Breast epithelium (tissue), 4 donors: ENCODE measurements at places on chromosomes 12 and 14. TPM values are rescaled to one million over a fixed set of nuclear protein-coding genes. Genes with fewer than 3 reads are reported as not detected.
A peak's percentile ranks its signal among the peaks of the same experiment; 100 is the strongest.

The POTEG gene
- not detected for total RNA-seq

GRCh38 chr12:45725631-45726602 lies 3.6 kb upstream of the ARID2 start:
- no peak for DNase-seq

The CLEC4C gene
- not detected for total RNA-seq

DNA sequence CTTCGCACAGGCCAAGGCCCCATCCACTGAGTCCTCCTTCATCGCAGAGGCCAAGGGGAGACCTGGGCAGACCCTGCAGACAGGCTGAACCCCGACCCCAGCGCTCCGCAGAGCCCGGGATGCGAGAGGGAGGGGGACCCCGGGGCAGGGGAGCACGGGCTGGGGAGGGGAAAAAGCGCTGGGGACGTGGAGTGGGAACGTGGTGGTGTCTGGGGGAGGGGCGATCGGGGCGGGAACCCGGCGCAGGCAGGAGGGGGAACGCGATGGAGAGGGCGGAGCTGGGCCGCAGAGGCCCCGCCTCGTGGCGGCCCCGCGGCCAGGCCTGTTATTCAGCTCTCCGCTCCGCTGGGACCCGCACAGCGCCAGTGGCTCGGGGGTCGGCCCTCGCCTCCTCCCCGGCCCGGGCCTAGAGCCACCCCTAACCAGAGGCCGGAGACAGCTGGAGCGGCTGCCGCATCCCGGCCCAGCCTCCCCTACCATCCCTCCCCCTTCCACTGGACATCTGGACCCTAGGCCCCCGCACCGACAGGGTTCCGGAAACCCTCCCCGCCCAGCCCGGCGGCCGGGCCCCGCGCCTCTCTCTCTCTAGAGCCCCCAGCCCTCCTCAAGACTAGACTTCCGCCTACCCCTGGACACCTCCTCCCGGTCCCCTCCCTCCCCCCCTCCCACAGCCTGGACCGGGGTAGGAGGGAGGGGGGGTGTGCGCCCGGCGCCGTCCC lies at the start of gene ARHGEF25:
ARHGEF25 (plus strand) TSS at position 328 of the 719 bp plus-strand sequence. CDS start 460 bp downstream, outside the sequence.
- DNase-seq: no peak

The OR4E2 gene
- total RNA-seq: not detected

The AVPR1A gene
- total RNA-seq: 7.5 TPM

The TMPRSS12 gene
- not detected for total RNA-seq

GRCh38 chr14:43249591-43249990 lies 1257.5 kb downstream of the FSCB start:
- no peak for DNase-seq

GRCh38 chr12:49511410-49511809 lies 27.4 kb upstream of the KCNH3 start:
- no peak for DNase-seq

The TESPA1 gene
- 1.3 TPM for total RNA-seq

GRCh38 chr12:74579981-74580380 lies 42.3 kb downstream of the ATXN7L3B start:
- DNase-seq: no peak

DNA sequence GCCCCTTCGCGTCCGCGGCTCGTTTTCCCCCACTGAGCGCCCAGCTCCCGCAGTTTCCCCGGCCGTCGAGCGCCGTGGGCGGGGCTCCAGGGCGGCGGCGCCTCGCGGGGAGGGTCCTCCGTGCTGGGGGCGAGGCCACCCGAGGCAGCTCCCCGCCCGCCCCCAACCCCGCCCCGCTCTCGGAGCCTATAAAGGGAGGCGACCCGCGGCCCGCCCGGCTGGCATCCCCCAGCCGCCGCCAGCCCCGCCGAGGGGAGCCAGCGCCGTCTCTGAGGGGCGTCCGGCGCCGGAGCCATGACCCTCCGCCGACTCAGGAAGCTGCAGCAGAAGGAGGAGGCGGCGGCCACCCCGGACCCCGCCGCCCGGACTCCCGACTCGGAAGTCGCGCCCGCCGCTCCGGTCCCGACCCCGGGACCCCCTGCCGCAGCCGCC lies at the start of gene TAMALIN:
TAMALIN (plus strand) TSS at position 221 of the 432 bp plus-strand sequence; CDS start at position 295, 74 bp downstream.
- DNase-seq: peak; percentile 67

DNA sequence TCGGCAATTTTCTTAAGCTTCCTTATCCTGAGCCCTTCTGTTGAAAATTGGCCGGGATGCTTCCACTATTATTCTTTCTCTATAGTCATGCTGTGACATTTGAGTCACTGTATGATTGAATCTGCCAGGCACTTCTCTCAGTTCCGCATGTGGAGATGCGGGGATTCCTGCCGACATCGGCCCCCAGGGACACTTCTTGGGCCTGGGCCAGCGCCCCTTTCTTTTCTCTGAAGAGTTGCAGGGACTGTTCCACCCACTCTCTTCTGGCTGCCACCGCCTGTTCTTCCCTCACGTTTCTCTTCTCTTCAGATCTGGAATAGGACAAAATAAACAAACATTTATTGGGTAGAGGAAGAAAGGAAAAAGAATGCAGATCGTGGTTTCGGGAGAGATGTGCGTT lies 310.1 kb downstream of the ETNK1 start:
- DNase-seq: no peak

The LRTM2 gene
- total RNA-seq: not detected

- no peak for DNase-seq
Observed at GRCh38 chr12:89840162-89840922, 131.7 kb upstream of the ATP2B1 start.

GRCh38 chr14:104262515-104263514 lies 124.4 kb downstream of the KIF26A start:
- no peak for DNase-seq

GRCh38 chr14:89331398-89331797 lies 85.6 kb downstream of the FOXN3 start:
- DNase-seq: no peak
